Stimulated activated CD4-positive, alpha-beta T cell treated with anti-CD3 and anti-CD28 coated beads, Interleukin-2, amount 100 ng/mL, for 24 hours (primary cell): ENCODE measurements at places on chromosomes 1 and 21.
A peak's percentile ranks its signal among the peaks of the same experiment; 100 is the strongest.

GRCh38 chr1:79679916-79680315 is 673.4 kb upstream of the ADGRL4 start:
- no peak for DNase-seq

- DNase-seq, result peak; percentile 11
Measured at GRCh38 chr1:169809370-169810095, 14.8 kb upstream of the METTL18 start.

DNA sequence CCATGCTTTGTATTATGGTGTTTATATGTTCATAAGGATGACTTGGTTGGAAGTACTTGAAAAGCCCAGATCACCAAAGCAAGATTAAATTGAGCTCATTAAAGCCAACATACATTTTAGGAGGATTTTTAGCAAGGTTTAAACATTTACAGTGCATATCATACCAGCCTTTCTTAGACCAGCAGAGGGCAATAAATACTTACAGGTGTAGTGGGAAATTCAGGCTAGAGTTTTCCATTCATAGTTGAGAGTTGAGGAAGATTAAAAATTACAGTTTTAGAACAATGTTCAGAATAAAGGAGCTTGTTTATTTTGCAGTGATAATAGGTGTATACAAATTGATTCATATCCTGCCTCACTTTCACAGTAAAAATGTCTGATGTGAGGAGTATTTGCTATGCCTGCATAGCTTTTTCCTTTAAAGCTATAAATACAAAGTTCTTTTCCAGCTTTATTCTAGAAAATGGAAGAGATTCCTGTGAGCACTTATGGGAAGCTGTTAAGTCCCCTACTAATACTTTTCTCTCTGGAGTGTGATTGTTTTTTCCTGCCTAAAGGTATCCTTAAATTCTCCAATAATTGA is 35.3 kb downstream of the DTL start:
- DNase-seq, result no peak

DNA sequence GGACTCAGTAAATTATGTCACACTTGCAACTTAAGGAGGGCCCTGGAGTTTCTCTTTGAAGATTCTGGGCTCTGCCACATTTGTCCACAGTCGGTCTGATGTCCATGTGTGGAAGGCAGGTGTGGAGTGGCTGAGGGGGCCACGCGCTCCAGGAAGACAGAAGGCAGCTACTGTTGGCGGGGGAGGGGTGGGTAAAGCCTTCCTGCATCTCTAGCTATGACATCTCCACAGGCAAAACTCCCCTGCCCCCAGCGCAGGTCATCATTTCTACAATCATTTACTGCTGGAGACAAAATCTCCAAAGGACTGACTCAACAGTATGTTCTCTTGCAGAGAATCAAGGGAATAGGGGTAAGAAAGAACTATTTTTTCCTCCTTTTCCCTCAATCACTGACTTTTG is 11.4 kb upstream of the TSPEAR start:
- DNase-seq, result no peak

GRCh38 chr1:193185901-193186731 is at the start of gene B3GALT2:
Gene B3GALT2 (minus strand): TSS chr1:193186613. CDS start chr1:193181562, 5,051 bp downstream.
- no peak for DNase-seq

DNA sequence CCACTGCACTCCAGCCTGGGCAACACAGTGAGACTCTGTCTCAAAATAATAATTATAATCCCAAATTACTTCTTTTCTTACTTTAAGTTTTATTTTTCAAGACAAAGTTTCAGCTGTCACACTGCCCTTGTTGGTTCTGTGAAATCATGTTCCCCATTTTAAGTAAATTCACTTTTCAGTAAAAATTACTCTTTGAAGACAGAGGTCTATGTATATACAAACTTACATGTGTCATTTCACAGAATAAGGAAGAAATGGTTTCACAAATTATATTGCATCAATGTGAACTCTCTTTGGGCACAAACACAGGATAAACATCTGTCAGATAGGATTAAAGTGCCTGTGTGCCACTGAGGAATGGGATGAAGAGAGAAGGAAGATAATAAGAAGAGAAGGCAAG is 33.1 kb upstream of the ETS2 start:
- no peak for DNase-seq

DNA sequence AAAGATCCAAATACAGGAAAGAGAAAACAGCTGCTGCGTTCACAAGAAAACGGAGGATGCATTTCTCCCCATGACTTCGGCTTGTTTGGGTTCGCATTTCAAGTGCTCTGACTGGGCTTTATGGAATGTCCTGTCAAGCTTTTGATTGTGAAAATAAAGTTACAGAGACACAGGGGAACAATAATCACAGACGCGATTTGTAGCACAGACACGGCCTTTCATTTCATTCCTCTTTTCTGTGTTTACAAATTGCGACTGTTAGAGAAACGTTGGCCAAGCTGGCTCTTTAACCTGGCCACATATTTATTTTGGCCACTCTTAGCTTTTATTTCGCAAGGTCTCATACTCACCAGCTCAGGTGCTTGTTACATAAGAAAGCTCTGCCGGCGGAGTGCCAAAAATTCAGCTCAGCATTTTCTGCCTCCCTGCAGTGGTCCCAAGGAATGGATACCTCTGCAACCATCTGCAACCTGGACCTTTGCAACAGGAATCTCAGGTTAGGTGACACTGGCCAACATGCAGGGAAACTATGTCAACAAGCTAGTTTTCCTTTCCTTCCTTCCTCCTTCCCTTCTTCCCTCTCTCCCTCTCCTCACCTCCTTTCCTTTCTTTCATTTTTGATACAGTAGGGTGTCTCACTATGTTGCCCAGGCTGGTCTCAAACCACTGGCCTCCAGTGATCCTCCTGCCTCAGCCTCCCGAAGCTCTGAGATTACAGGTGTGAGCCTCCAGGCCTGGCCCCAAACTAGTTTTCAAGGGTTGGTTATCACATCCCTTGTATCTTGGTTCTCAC is 58.2 kb upstream of the SLC45A1 start:
- no peak for DNase-seq

- DNase-seq, result no peak
Measured at GRCh38 chr1:93678491-93678890, 3.1 kb downstream of the BCAR3 start.

- peak; percentile 45 for DNase-seq
Measured at GRCh38 chr1:231612393-231613089, 14.0 kb upstream of the DISC1 start.

DNA sequence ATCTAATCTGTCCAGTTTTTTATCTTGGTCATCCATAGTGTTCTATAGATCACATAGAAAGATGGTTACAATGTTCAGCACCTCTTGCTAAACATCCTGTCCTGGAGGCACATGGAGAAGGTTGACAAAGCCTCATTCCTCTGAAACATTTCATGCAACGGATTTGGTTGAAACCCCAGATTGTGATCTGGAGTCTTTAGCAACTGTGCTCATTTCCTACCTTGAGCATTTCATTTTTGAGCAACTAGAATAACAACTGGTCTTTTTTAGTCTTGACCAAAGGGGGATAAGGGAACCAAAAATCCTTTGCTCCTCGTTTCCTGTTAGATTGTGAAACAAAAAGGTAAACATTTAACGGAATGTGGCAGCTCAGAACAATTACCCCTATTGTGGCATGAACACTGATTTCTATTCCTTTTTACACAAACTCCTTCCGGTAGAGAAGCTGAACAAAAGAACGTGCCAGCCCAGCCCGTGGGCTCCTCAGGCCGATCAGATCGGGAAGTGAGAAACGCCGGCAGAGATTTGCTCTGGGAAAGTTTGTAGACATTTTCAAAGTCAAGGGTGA is 94.7 kb upstream of the ERRFI1 start:
- no peak for DNase-seq

DNA sequence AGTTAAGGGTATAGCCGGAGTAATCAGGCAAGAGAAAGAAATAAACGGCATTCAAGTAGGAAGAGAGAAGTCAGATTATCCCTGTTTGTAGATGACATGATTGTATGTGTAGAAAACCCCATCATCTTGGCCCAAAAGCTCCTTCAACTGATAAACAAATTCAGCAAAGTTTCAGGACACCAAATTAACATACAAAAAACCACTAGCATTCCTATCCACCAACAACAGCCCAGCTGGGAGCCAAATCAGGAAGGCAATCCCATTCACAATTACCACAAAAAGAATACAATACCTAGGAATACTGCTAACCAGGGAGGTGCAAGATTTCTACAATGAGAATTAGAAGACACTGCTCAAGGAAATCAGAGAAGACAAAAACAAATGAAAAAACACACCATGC is 45.3 kb downstream of the MAST2 start:
- DNase-seq, result no peak

DNA sequence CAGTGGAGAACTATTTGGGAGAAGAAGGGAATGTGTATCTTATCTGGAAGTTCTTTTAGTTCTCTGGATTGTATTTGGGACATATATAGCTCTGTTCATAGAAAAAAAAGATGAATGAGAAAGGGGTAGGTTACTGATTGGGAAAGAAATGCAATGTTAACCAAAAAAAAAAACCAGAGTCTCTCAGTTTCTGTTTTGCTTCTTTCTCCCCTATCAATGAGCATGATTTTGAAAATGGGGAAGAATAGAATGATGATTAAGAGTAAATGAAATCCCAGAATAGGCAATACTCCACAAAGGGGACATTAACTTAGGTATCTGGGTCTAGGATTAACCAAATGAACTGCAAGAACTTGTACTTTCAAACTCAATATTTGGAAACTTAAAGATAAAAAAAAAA is 92.9 kb downstream of the RHOU start:
- no peak for DNase-seq

DNA sequence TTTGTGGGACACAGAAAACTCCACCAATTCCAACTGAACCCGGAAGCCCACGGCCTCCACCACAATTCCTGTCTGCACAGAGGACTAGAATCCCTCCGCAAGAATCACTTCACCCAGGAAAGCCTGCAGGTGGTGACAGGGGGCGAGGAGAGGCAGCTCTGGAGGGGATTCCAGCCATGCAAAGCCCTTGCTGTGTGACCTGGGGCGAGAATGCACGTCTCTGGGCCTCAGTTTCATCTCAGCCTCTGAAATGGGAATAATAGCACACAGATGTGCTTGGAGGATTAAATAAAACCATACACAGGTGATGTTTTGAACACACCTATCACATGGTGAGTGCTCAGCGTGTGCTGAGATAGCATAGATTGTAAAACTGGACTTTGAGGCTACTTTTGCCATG is 14.1 kb downstream of the FBXO2 start:
- no peak for DNase-seq

- no peak for DNase-seq
Measured at GRCh38 chr1:108511764-108512163, 48.1 kb upstream of the EEIG2 start.

- no peak for DNase-seq
Measured at GRCh38 chr1:11920239-11920903, 5.9 kb downstream of the KIAA2013 start.

- no peak for DNase-seq
Measured at GRCh38 chr21:20443558-20444155, 554.6 kb upstream of the NCAM2 start.

- DNase-seq, result no peak
Measured at GRCh38 chr1:117093091-117093534, 28.4 kb downstream of the TRIM45 start.

GRCh38 chr1:90384193-90384592 is 332.9 kb downstream of the BARHL2 start:
- no peak for DNase-seq

- no peak for DNase-seq
Measured at GRCh38 chr1:45026446-45026845, 14.4 kb downstream of the UROD start.

DNA sequence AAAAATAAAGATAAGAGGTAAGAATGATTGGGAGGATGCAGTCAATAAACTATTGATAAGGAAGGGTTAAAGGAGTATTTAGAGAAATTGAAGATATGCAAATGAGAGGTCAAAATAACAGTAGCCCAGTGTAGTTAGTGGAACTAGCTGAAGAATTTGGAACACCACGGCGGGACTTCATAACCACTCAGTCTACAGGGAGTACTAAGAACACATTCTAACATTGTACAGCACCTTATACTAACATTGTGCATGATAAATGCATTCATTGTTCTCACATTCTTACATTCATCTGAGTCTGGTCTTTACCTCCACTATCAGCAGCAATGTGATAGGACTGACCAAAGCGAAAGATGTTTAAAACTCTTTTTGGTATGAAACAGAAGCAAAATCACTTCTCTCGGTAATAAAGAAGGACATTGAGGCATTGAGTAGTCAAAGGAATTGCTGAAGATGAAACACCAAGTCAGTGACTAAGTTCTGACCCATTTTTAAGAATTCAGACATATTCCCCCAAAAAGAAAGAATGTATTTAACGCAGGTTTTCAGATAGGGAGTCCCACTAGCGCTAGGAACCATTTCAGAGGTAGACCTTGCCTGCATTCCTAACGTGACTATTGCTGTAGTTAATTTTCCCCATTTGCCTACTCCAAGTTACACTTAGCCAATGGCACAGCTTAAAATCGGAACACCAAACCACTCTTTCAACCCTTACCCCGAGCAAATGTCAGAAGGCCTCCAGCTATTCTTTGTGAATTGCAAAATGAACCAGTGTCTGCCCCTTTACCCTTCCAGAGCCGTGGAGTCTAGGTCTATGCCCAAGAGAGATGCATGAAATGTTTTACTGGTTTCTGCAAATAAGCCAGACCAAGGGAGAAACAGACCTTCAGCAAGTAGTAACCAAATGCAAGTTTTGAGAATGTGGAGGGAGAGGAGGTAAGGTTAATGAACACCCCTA is 108.8 kb upstream of the IRF2BP2 start:
- no peak for DNase-seq

DNA sequence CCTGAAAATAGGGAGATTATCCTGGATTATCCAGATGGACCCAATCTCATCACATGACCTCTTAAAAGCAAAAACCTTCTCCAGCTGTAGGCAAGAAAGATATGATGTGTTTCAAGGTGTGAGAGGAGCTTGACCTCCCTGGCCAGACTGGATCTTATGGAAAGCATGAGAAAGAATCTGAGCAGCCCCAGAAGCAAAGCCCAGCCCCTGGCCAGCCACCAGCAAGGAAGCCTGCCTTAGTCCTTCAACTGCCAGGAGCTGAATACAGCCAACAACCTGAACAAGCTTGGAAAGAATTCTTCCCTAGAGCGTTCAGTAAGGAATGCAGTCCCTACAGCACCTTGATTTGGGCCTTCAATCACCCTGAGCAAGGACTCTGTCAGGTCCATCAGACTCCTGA is 375.0 kb upstream of the CHRM3 start:
- DNase-seq, result no peak

DNA sequence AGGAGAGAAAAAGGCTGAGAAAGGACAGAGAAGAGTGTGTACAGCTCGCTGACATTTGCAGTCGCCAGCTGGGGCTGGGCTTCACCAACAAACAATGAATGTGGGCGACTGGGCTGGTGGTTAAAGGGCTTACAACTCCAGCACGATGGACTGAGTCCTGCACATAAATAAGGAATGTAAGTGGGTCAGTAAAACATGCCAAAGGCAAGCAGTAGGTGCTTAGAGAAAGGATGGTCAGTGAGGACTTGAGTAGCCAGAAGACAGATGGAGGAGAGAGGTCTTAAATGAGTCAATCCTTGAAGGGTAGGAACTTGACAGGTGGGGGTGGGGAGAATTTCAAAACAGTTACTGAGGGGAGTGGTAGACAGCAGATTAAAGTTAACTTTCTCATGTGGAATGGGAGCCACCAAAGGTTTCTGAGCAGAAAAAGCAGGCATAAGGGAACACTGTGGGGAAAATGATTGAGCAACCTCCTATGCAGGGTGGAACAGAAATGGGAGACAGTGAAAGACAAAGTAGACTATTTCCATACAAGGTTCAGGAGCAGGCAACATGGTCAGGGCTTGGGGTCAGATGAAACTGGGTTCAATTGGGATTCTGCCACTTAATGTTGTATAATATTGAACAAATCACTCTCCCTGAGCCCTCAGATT is 37.4 kb downstream of the GADD45A start:
- DNase-seq, result no peak
